GM23338 (cell line): ENCODE measurements at places on chromosomes 2 and 18. TPM values are rescaled to one million over a fixed set of nuclear protein-coding genes. Genes with fewer than 3 reads are reported as not detected.

DNA sequence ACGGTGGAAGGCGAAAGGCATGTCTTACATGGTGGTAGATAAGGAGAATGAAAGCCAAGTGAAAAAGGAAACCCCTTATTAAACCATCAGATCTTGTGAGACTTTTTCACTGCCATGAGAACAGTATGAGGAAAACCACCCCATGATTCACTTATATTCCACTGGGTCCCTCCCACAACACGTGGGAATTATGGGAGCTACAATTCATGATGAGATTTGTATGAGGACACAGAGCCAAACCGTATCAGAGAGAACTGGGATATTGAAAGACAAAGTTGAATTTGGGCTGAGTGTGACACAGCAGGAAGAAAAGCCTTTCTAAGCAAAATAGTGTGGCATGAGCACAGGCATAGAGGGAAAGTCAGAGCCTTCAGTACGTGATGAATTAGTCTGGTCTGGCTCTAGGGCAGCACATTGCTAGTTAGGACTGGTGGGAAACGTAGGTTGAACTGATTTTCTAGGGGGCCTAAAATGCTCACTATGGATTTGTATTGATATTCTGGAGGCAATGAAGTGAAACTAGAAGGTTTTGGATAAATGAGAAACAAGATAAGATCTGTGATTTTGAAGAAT lies 84.8 kb upstream of the RND3 start:
- DNase-seq = no peak

GRCh38 chr2:429575-430254 lies 141.8 kb upstream of the ALKAL2 start:
- no peak for DNase-seq

DNA sequence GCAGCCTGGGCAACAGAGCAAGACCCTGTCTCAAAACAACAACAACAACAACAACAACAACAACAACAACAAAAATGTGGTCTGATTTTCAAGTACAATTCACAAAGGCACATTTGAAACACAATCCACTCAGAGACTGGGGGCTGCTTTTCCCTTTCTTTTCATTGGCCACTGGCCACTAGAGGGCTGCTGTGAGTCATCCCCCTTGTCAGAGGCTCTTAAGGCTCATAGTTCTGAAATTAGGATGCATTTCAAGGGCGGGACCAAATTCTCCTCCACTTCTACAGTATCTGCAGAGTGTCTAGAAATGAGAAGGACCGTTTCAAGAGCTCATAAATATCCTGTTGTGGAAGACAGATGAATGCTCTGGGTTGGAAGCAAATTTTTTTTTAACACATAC lies 285.4 kb downstream of the NRXN1 start:
- DNase-seq = peak; percentile 67

- no peak for DNase-seq
These were observed 67.7 kb downstream of the ACVR1 start for GRCh38 chr2:157808421-157808820.

DNA sequence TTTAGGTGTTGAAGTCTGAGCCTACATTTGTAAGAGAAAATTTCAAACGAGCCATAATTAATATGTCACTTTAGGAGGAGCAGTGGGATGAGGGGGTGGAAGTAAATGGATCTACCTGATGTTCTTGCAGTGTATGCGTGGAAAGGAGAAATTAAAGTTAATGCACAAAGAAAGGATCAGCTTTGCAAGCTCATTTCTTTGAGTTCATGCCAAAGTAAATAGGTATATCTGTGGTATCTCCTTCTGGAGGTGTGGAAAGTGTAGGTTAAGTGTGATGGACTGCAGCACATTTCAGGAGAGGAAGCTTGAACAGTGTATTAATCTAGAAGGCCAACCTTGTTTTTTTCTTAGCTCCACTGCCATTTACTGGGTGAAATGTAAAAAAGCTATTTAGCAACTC lies 307.5 kb upstream of the ZEB2 start:
- DNase-seq = no peak

DNA sequence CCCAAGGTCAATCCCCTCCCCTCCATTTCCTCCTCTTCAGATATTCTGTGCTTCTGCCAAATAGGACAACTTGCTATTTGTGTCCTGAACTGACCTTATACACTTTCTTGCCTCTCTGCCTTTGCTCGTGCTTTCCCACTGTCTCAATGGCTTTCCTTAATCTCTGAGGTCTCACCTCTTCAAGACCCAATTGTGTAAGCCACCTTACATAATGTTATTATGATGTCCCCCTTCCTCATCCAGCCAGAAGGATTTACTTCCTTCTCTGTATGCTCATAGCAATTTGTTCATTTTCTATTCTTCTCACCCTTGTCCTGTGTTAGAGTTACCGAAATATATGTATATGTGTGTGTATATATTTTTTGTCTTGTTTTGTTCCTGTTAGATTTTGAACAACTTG lies 26.9 kb upstream of the DARS1 start:
- no peak for DNase-seq

DNA sequence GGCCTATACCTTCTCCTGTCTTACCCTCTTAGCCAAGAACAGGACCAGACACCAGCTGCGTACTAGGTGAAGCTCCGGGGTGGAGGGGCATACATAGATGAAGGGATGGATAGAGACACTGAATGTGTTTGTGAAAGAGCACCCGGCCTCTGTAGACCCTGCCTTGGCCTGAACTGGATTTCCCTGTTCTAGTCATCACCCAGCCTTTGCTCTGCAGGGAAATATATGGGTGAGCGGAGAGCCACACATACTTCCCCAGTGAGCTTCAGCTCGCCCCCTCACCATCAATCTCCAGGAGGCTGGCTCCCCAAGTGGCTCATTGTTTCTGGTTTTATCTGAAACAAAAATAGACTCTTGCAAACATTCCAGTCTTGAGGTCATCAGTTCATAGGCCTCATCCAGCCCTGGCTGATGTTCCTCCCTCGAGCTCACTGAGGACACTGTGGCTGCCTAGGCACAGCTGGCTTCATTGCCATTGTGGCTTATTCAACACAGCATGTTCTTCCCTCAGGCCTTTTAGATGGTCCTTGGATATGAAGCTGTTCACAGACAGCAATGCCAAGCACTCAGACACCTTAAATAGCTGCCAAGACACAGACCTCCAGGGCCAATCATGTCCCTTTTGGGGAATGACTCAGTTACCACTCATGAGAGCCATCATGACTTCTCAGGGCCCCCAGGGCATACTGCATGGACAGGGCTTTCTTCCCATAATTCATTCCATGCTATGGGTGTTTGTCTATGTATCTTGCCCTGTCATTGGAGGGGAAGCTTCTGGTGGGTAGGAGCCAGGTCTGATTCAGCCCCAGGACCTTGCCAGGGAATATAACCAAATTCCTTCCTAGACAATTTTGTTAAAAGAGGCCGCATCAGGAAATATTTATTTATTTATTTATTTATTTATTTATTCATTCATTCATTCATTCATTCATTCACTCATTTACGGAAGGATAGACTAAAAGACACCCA lies 82.4 kb downstream of the TTC32 start:
- no peak for DNase-seq

- no peak for DNase-seq
These were observed 237.3 kb downstream of the GALR1 start for GRCh38 chr18:77486985-77487384.

DNA sequence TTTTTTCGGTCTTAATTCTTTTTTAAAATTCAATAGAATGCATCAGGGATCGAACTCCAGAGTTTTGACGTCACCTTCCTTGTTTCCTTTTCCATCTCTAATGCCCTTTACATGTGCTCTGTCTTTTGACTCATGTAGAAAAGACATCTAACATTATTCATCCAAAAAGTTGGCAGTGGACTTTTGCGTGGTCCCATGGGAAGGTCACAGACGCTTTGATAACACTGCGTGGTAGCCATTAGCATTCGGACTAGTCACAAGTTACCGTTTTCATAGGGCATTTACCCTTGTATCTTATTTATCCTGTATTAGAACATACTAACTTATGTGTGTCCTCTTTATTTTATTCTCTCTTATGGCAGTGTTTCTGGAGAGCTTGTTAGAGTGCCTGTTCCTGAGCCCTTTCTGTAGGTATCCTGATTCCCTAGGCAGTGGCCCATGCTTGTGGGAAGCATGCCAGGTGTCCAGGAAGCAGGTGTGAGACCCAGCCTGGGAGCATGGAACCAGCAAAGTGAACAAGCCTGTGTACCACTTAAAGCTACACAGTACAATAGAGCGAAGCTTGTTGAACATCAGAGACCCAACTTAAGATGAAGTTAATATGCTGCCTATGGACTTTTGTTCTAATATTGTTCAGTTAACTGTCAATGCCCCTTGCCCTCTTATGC lies 73.6 kb upstream of the RBM44 start:
- DNase-seq = no peak

GRCh38 chr2:102273619-102274211 lies 37.6 kb upstream of the IL1RL1 start:
- no peak for DNase-seq

DNA sequence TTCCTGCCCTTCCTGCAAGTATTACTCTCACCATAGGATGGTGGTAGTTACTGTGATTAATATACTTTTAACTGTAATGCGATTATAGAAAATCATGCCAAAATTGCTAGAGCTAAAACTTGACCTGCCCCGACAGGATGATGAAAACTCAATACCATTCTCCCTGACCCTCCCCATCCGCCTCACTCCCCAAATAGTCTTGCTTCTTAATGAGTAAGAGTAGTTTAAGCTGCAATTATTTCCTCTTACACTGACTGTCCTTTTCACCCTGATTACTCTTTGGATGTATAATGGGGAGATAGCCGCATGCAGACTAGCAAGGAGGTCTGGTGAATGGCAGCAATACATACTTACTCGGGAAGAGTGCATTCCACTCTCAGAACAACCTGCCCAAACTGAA lies 269.6 kb upstream of the SIX3 start:
- DNase-seq = no peak

DNA sequence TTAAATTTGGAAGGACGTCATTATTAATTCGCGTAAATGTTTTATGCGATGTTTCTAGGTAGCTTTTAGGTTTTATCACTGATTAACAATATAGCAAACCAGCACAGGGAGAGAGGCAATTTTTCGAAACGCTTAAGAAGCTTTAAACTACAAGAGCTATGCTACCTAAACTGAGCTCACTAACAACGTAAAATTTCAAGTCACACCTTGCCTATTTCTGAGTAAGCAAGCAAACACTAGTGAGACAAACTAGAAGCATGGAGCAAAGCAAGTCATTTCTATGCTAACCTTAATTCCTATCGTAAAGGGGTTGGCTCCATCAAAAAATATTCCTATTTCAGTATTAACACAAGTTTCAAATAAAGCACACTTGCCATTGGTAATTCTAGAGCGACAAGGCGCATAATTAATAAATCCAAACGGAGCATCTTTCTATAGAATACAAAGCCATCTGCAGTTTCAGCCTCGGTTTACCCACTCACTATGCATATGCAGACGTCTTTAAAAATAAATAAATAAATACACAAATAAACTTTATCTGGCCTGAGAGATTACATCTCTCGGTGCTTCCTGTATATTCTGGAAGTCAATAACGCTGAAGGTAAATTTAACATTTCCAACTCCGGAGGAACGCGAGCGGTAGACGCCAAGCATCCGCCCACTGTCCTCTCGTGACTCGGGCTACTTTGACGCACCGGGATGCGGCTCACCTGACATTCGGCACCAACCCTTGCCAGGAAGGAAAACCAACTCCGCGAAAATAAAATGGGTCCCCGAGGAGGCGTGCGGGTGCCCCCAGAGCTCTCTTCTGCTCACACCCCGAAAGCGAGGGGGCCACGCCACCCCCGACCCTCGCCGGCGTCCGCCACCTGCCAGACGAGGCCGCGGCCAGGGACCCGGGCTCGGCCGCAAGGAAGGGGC lies 947 bp downstream of the ITSN2 start:
- DNase-seq = peak; percentile 52

The SCN2A gene
- 0.52 and 0.82 TPM in 2 replicates for total RNA-seq

The ACVR1C gene
- total RNA-seq = 0.94 and 1.1 TPM in 2 replicates

The FOXI3 gene
- 11.8 and 13.3 TPM in 2 replicates for total RNA-seq

The GALR1 gene
- 0.74 and 1.1 TPM in 2 replicates for total RNA-seq

The TUBA3E gene
- total RNA-seq = 0.21 and 0.66 TPM in 2 replicates

The KRTCAP3 gene
- total RNA-seq = 6.6 and 15.8 TPM in 2 replicates

The C1GALT1C1L gene
- total RNA-seq = 0.17 TPM in 1 of 2 replicates, not detected in the other
